ENCODE measurements at places on chromosomes 16 and 17.
A peak's percentile ranks its signal among the peaks of the same experiment; 100 is the strongest.

- H3K36me3 ChIP-seq, result no peaks in the 10 kb centered on the region
- no peak overlapping the region for H3K4me3 ChIP-seq
- H3K4me1 ChIP-seq, result no peaks in the 10 kb centered on the region
- no peak for DNase-seq
These were observed 146.3 kb upstream of the FOXF1 start for GRCh38 chr16:86363836-86364618.

GRCh38 chr16:88868974-88869672, 2.7 kb upstream of the PABPN1L start:
- no peak overlapping the region for H3K4me3 ChIP-seq
- no peaks in the 10 kb centered on the region for H3K36me3 ChIP-seq
- DNase-seq, result no peak
- no peaks in the 10 kb centered on the region for H3K4me1 ChIP-seq
- H3K27ac ChIP-seq, result no peak overlapping the region
- H3K27me3 ChIP-seq, result peaks cover 18% of the 10 kb centered on the region

GRCh38 chr17:12977008-12977751, 40.6 kb downstream of the ELAC2 start:
- H3K27ac ChIP-seq, result no peak overlapping the region
- H3K4me3 ChIP-seq, result no peak overlapping the region
- H3K4me1 ChIP-seq, result no peaks in the 10 kb centered on the region
- no peaks in the 10 kb centered on the region for H3K27me3 ChIP-seq
- no peak for DNase-seq

DNA sequence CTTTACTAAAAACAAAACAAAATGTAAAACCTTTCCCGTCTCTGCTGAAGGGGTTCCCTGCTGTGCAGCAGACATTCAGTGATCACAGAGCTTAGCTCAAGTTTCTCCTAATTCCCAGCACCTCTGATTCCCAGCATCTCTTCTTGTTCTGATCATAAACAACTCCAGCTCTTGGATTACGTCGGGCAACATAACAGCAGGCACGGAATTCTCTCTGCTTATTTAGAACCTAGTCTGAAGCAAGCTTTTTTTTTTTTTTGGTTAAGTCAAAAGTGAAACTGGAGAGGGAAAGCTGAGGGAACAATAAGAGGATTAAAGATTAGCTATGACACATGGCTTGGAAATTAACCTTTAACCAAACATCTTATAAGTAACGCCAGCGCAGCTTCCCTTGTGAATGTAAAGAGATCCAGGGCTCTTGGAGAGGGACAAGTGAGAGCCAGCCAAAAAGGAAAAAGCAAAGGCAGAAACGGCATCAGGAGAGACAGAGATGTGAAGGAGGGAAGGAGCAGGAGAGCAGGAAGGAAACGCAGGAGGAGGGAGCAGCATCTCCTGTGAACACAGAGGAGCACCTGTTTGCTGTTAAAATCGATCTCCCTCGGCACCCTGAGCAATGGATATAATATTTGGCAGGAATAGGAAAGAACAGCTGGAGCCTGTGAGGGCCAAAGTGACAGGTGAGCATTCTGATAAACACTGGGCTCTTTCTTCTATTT, at the start of gene BCO1:
TSS of gene BCO1 (plus strand) at position 394 of the 716 bp plus-strand sequence. CDS start at position 614, 220 bp downstream.
- peak within 1 kb of the TSS; percentile 28 for H3K4me3 ChIP-seq
- peaks cover 3% of the 10 kb centered on the region for H3K4me1 ChIP-seq
- H3K36me3 ChIP-seq, result no peaks in the 10 kb centered on the region
- DNase-seq, result peak; percentile 83

All from small intestine (tissue), 16 donors.